Stromal cell of bone marrow (primary cell): ENCODE measurements at places on chromosomes 4 and X.
A peak's percentile ranks its signal among the peaks of the same experiment; 100 is the strongest.

DNA sequence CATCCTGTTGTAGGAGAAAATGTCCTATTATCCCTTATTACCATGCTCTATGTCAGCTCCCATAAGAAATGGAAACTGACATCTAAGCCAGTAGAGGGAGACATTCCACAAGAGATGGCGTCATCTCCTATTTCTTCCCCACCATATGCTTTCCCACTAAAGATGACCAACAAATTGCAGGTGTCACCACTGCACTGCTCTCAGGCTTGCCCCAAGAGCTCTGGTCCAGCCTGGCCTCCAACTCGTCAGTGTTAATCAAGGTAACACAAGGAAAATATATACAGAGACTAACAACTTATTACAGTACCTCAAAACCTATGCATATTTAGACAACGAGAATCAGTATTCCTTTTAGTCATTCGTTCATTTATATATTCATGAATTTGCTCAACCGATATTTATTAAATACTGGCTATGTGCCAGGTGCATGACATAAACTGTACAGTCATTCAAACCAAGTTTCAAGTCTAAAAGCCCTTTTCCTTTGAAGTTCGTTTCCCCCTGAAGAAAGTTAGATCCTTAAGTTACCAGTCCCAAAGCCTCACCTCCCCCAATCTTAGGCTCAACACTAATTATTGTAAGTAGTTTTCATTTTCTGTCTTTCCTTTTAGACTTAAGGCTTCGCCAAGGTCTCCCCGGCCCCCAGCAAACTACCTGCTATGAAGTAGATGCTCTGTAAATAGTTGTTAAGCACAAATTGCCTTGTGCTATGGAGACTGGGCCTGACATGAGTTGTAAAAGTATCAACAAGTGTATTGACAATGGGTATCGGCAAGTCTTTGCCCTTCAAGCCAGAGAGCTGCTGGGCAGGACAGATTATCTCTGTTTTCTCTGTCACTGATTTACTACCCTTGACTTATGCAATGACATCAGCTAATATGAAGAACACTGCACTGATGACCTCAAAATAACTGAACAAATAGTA, 3.1 kb upstream of the FGB start:
- DNase-seq = peak; percentile 40

DNA sequence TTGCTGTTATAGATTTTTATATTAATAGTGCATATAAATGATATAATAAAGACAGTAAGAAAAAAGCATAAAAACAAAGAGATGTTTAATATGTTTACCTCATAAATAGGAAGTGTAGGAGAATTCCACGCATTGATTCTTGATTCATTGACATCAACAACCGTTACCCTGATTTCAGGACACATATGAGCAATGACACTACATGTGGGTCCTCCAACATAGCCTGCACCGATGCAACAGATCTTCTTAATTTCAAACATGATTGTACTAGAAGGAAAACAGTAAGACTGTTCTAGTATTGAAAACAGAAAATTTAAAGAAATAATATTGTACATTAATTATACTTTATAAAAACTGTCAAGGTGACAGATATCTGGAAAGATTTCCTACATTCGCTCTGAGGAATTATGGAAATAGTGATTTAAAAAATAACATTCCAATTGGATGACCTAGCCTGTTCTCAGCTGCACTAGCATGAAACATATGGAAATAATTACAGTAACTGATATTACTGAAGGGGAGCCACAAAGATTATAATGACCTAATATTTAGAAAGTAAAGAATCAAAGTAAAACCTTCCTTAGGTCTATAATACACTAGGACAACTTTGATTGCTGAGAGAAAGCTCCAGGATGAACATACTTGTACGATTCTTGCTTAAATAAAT, 5.9 kb downstream of the UGDH start:
- DNase-seq = peak; percentile 41

GRCh38 chr4:178090640-178091411, 648.6 kb upstream of the AGA start:
- no peak for DNase-seq

DNA sequence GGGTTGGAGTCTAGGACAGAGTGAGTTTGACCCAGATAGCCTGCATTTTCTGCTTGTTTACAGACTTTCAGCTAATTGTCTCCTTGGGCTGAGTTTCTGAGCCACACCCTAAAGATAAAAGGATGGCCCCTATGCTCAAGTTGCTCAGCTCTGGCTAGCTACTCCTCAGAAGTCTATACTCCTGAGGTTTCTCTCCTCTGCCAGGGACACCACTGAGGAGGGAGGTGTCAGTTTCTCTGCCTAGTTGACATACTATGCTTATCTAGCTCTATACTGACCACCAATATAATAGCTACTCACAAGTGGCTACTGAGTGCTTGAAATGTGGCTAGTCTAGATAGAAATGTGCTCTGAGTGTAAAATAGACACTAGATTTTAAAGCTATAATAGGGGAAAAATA, 23.6 kb downstream of the HADH start:
- no peak for DNase-seq

DNA sequence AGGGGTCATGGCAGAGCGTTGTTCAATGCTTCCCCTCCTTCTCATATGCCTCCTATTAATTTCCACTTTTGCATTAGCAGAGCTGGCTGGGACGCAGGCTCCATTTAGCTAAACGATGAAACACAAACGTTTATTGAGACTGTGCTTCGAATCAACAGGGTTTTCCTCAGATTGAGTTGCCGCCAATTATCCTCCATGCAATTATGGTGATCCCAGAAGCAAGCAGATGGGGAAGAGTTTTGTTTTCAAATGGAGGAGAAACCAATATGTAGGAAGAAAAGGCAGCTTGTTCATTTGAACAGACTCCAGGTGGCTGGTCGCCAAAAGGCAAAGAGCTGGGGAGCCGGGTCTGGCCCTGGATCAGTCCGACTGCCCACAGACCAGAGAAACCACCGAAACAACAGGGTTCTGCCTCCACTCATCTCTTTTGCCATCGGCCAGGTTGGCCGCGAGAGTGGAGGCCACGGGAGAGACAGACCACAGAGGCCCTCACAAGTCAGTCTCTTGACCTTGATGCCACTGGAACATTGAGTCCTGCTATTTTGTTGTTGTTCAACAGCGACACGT, 184.8 kb downstream of the GBA3 start:
- no peak for DNase-seq

DNA sequence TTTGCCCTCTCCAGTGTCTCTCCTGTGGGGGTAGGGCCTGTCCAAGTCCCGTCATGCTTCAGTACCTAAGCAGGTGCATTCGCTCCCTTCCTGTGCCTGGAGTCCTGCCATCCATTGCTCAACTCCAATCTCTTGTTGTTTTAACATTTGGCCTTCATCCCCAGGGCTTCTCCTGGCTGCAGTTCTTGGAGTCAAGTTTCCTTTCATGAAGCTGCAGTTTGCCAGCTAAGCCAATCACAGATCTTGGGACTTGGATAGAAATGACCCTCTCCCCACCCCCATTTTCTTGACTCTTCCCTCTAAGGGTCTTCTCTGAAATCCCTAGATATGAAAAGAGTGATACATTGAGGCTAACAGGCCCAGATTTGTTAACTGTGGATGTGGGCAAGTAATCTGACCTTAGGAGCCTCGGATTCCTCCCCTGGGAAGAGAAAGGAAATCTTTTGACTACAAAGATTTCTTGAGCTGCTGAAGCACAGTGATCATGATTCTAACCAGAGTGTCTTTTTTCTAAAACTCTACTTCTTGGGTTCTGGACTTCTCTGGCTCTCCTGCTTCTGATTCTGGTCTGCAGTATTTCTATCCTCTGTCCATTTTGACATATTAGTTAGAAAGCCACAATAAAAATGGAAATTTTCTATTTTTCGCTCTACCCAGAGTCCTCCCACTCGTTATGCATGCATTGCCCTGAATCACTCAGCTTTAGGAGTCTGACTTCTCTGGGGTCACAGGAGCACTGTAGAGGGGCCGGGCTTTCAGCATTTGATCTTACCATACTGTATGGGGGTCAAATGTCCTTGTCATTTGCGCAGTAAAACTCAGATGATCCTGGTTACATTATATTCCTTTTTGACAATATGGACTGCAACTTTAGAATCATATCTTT, 61.0 kb downstream of the CHRNA9 start:
- DNase-seq = peak; percentile 33

DNA sequence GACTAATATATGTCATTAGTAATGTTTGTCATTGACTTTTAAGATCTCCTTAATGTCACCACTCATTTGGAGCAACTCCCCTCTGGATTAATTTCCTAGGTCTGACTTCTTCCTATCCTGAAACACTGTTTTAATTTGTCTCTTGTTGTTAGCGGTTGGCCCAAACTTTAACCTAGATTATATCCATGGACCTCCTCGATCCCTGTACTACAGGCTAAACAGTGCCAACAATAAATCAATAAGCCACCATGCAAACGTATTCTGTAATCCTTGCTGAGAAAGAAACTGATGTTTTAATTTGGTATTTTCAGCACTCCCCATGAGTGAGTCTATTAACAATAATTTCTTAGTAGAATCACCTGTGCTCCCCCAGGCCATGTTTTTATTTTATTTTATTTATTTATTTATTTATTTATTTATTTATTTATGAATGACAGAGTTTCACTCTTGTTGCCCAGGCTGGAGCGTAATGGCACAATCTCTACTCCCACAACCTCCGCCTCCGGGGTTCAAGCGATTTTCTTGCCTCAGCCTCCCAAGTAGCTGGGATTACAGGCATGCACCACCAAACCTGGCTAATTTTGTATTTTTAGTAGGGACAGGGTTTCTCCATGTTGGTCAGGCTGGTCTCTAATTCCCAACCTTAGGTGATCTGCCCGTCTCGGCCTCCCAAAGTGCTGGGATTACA, 204.1 kb downstream of the IL15 start:
- no peak for DNase-seq

- no peak for DNase-seq
Observed at GRCh38 chrX:39910651-39911050, 187.1 kb downstream of the BCOR start.

GRCh38 chrX:134186362-134187121, 50.4 kb upstream of the CCDC160 start:
- DNase-seq = no peak

- DNase-seq = peak; percentile 48
Observed at GRCh38 chr4:112938461-112939058, 110.9 kb upstream of the ANK2 start.

DNA sequence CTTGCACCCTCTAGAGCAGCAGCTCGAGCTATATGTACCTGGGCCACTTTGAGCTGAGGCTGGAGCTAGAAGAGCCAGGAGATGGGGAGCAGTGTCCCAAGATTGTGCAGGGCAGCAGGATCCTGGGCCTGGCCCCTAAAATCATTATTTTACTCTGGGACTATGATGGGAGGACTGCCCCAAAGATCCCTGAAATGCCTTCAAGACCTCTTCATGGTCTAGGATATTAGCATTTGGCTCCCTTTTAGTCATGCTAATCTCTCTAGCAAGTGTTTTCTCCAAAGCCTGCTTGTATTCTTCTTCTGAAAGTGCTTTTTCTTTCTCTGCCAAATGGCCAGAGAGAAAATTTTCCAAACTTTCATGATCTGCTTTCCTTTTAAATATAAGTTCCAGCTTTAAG, 211.6 kb downstream of the PARM1 start:
- DNase-seq = no peak

DNA sequence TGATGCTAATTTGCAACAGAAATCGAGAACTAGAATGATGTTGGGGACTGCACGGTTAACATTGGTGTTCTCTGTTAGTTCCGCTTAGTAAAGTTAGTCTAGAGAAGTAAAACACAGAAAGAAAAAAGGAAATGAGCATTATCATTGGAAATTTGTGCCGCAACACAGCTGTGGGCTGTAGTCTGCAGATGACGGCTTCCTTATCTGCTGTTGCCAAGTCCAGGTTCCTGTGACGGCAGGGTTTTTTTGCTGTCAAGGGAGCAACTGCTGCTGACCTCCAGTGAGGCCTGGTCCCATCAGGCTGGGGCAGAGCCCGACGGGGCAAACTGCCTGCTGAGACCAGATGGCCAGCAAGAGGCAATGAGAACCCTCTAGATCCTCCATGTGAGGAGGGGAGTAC, 38.9 kb upstream of the PHEX start:
- DNase-seq = no peak

GRCh38 chr4:27629532-27630225, 769.0 kb downstream of the STIM2 start:
- no peak for DNase-seq

DNA sequence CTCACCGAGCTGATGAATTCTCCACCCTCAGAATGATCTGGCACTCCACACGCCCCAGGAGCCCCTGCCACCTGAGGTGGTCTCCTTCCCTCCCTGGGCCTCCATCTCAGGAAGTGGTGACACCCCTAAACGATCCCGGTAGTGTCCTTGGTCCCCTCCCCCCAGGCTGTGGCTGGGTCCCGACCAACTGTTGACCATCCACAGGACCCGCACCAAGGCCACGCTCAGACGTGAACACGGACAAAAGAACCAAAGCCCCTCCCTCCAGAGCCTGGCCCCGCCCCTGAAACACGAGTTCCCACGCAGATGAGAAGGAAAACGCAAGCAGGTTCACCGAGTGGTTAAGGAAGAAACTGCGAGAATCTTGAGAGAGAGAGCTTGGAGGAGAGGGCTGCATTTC, 16.6 kb downstream of the LRPAP1 start:
- no peak for DNase-seq

DNA sequence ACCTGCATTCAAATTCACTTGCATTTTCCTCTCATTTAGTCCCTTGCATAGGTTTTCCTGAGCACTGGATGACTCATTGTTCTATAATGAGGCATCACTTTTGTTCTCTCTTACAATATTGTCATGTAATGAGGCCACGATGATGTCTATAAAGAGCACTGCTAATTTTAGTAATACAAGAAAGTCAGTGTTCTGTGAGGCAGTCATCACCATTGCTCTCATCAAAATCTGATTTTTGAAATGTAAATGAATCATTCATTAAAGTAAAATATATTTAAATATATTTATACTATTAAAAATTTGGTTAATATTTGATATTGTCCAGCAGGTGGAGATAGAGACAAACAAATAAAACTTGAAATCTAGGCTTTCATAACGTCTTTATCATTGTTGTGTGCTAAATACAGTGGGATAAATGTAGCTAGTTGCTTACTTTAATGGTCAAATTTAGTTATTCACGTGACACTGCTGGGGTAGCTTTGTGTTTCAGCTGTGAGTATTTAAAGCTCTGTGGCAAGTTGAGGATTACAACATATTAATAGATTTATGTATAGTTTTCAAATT, 15.4 kb downstream of the HMGB2 start:
- peak; percentile 23 for DNase-seq

GRCh38 chr4:48108309-48109073, 25.6 kb downstream of the TXK start:
- DNase-seq = no peak
